ENCODE measurements at places on chromosomes 5 and 9.

DNA sequence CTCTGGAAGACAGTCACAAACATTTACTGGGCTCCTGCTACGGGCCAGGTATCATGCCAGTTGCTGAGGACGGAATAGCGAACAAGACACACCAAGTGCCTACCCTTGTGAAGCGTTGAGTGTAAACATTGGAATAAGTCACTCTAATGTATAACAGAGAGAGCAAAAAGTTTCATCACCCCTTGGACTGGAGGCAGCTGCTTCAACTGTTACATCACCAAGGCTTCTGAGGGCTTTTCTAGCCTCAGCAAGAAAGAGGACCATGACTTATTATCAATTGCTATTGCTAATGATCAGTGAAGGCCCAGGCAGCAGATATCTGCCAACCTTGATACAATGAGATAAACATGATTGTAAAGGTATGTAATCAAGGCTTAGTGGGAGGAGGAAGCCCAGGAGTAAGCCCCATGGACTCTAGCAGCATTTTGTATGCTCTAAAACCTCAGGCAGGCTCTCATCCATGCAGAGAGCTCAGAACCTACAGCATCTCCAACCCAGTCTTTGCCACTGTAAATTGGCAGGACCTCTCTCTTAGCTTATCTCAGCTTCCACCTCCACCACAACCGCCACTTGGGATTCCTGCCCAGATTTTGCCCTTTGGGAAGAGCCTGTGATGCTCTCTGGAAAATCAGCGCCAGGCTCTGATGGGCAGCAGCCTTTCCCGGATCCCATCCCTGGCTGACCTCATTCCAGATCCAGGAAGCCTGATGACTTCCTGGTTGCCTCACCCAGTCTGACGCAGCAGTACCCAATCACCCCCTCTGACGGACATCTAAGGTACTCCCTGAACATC, 54.5 kb downstream of the ADAM19 start:
- DNase-seq: no peak

- DNase-seq: no peak
Measured at GRCh38 chr9:134325096-134325812, 1.0 kb upstream of the RXRA start.

DNA sequence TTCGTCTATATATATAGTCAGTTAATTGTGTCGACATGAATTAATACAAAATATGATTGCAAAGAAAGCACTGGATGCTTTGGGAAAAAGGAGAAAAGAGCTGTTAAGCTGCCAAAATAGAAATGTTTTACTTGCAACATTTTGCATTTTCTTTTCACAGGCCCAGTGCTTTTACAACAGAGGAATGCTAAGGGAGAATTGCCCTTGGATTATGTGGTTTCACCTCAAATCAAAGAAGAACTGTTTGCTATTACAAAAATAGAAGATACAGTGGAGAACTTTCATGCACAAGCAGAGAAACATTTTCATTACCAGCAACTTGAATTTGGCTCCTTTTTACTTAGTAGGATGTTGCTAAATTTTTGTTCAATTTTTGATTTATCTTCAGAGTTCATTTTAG, 76.2 kb downstream of the SLF1 start:
- no peak for DNase-seq

DNA sequence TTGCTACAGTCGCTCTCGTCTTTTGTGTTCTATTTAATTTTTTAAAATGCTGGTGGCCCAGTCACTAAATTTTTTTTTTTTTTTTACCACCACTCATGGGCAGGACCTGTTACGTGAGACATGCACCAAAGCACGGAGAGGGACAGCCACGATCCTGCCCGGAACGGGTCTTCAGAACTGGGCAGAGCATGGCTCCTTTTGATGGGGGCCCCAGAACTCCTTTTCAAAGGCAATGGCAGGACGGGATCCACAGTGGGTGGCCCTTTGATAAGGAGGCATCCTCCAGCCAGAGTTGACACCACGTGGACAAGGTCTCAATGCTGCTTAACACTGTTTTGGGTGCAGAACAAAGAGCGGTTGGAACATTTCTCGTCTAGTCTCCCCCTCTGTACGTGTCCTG, 50.0 kb downstream of the TENT4A start:
- DNase-seq: no peak

GRCh38 chr9:89496645-89497256, 1.2 kb downstream of the SEMA4D start:
- DNase-seq: no peak

DNA sequence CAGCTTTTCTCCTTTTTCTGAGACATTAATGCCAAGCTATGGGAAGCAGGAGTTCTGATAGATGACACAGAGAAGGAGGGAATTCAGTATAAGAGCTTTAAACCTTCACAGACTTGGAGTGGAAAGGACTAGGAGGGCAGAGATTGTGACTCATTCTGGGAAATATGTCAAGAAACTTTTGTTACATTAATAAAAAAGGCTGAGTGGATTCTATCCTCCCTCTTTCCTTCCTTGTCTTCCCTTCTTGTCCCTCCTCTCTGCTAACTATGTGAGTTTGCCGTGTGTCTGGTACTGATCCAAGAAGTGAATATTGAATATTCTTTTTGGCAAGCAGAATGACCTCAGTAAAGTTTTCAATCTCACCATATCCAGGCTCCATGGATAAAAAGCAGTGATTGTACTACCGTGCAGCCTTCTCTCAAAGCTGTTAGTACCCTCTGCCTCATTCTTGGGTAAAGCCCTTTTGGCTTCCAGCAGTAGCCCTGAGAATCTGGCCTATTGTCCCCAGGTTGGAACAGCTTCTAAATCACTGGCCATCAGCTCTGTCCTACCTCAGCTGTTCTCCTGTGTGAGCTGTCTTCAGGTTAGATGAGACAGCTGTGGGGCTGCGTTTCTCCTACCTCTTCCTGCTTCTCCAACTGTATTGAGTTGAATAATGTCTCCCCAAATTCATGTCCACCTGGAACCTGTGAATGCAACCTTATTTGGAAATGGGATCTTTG, 73.9 kb downstream of the ATG10 start:
- DNase-seq: no peak

- no peak for DNase-seq
Measured at GRCh38 chr9:76502746-76503145, 43.8 kb downstream of the GCNT1 start.

DNA sequence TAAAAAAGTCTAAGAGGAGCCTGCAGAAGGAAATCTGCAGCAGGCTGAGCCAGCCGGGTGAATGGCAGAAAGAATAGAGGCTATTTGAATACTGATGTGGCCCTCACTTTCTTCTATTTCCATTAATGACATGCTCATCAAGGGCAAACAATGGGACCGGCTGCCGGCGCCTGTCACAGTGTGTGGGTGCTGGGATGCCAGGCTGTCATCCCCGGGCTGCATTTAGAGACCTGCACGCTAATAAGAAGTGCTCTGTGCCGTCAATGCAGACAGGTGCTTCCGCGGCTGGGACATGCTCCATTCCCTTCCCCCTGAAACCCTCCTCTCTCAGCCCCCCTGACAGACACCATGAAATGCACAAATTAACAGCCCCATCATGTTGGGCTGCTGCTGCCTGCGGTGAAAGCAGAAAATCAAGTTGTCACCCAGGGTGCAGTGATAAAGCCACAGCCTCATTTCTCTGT, 217.7 kb upstream of the TBCA start:
- no peak for DNase-seq

DNA sequence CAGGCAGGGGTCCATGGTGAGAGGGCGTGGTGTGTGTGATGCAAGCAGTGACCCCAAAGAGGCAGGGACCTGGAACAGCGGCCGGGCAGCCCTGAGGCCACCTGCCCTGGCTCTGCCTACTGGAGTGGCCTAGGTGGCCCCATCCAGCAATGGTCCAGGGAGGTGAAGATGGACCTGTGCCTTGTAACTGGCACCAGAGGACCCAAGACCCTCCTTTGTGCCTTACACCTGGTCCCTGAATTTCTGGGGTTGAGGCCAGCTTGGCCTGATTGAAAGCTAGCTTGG, 42.7 kb downstream of the PTGES start:
- DNase-seq: no peak

DNA sequence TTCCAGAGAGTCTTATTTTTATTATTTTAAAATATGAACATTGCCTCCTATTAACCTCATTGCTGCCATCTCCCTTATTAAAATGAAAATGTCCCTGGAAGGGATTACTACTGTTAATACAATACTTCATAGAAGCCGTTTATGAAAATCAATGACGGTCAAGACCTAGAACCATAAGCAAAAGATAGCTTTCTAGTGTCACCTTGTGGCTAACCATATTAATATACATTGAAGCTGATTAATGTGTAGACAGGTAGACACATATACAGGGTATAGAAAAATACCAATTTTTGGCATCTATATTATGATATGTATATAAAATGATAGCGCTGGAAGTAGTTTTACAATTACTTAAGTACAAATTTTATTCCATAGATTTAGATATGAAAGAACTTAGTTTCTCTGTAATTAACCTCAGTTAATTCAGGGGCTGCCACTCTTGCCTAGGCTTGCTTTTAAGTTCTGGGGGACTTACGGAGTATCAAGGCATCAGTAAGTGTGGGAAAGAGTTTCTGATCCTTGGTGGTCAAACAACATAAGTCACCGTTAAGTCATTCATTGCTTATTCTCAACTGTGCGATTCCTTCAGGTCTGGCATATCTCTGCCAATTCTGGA, 2.5 kb upstream of the YTHDC2 start:
- DNase-seq: no peak

GRCh38 chr5:1887588-1888360, 5.0 kb upstream of the IRX4 start:
- no peak for DNase-seq

GRCh38 chr9:17191082-17191481, 56.2 kb downstream of the CNTLN start:
- DNase-seq: no peak
